Prostate gland (tissue), 2 donors: ENCODE measurements at places on chromosomes 4 and X. TPM values are rescaled to one million over a fixed set of nuclear protein-coding genes. Genes with fewer than 3 reads are reported as not detected.

DNA sequence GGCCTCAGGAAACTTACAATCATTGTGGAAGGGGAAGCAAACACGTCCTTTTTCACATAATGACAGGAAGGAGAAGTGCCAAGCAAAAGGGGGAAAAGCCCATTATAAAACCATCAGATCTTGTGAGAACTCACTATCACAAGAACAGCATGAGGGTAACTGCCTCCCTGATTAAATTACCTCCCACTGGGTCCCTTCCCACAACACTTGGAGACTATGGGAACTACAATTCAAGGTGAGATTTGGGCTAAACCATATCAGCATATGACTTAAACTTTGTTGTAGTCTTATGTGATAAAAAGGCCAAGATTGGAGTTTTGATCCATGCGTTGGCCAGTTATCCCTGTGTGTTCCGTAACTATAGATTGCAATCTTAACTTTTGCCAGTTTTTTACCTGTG is 68.3 kb downstream of the C4orf33 start:
- no peaks in the 10 kb centered on the region for H3K27me3 ChIP-seq
- no peak overlapping the region for H3K27ac ChIP-seq
- DNase-seq: no peak

DNA sequence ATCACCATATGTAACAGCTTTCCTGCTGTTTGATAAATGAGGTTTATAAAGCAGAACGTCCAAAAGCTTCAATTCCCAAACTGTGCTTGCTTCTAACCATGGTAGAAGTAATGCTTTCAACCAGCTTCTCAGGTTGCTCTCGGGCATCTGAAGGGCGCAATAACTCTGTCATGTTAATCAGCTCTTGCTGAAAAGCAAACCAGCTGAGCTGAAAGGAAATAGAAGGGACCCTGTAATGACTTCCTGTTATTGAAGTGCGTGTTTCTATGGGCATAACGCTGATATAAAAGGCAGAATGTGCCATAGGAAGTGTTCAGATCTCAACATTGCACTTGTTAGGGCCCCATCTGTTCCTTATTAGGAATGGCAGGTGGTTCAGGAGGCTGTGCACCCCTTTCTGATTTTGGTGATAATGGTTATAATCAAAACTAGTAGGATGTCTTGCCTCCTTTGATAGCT is 21.2 kb downstream of the HERC3 start:
- no peak overlapping the region for H3K4me3 ChIP-seq
- H3K36me3 ChIP-seq: no peaks in the 10 kb centered on the region
- peaks cover 14% of the 10 kb centered on the region for H3K4me1 ChIP-seq

CXCL6 gene
- 5.2 TPM for total RNA-seq

DNA sequence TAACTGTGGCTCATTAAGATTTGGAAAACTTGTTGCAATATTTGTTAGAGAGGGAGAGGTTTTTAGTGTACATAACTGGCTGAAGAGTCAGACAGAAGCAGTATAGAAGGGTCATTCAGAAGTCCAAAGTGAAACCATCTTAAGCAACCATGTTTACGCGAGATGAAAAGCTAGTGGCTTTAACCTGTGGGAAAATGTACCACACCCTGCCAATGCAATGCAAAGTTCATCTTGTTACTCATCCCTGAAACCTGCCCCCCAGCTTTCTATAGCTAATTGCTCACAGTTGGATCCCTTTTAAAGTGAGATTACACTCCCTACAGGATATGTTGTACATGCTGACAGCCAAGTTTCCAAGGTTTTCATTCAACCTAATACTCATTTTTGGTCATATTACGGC is 96.7 kb upstream of the RAPGEF2 start:
- H3K4me1 ChIP-seq: no peaks in the 10 kb centered on the region
- DNase-seq: no peak
- no peaks in the 10 kb centered on the region for H3K27me3 ChIP-seq

SYTL4 gene
- 39.3 TPM for total RNA-seq

DNA sequence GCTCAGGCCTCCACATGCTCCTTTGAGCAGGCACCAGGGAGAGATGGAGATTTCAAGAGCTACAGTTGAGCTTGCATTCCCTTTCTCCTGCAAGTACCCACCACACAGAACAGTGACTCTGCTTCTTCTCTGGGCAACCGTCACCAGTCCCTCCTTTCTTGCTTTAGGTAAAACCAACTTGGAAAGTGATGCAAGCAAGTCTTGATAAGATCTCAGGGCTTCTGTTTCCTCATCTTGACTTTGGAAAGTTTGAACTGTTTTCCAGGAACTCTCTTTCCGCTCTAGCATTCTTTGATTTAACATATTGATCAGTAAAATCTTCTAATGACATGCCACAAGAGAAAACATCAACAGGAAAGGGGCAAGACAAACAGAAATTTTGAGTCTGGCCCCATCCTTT is 73.7 kb downstream of the USP46 start:
- no peak overlapping the region for H3K27ac ChIP-seq
- H3K4me1 ChIP-seq: no peaks in the 10 kb centered on the region
- DNase-seq: no peak

WDFY3 gene
- 110 TPM for total RNA-seq

CEP135 gene
- total RNA-seq: 3.3 TPM

UGT2B17 gene
- total RNA-seq: not detected
